ENCODE measurements at places on chromosomes 2 and 18. TPM values are rescaled to one million over a fixed set of nuclear protein-coding genes. Genes with fewer than 3 reads are reported as not detected.

ANKRD62 gene
- total RNA-seq = not detected

AAK1 gene
- total RNA-seq = 137 TPM

- no peak overlapping the region for H3K4me3 ChIP-seq
- no peaks in the 10 kb centered on the region for H3K27me3 ChIP-seq
- no peak overlapping the region for H3K27ac ChIP-seq
- no peaks in the 10 kb centered on the region for H3K4me1 ChIP-seq
- DNase-seq = no peak
These were observed 69.9 kb upstream of the CHAC2 start for GRCh38 chr2:53697686-53698085.

DNA sequence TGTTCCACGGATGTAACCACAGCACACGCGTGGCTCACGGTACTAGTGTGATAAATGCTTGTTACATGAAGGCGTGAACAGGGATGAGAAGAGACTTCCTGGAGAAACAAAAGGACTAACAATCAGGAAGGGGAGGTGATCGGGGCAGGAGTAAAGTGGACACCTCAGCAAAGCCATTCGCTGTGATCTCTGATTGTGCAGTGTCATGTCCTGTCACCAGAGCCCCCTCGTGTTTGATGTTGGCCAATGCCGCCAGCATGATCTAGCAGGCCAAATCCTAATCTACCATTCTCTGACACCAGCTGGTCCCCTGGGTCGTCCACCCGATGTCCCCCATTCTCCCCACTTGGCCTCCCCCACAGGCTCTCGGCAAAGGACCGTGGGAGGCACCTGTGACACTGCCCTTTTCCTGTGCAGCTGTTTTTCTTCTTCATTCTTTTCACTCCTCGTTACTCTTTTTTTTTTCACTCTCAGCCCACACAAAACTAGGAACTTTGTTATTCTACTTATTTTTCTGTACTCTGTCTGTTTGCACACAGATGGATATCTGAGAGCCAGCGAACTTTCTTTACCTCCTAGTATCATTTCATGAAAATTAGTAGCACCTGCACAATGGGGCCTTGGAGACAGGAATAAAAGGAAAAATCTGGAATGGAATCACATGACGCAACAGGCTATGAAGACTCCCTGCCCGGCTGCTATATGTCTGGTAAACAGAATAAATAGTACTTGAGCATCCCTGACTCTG, 146.8 kb downstream of the TGIF1 start:
- peak overlapping the region; percentile 94 for H3K27ac ChIP-seq
- H3K4me1 ChIP-seq = peaks cover 68% of the 10 kb centered on the region
- no peaks in the 10 kb centered on the region for H3K27me3 ChIP-seq
- peak overlapping the region; percentile 93 for H3K4me3 ChIP-seq
- peaks cover 16% of the 10 kb centered on the region for H3K36me3 ChIP-seq

KIAA2012 gene
- total RNA-seq = not detected

- no peaks in the 10 kb centered on the region for H3K36me3 ChIP-seq
- H3K4me3 ChIP-seq = no peak overlapping the region
- no peak overlapping the region for H3K27ac ChIP-seq
- no peaks in the 10 kb centered on the region for H3K27me3 ChIP-seq
- no peaks in the 10 kb centered on the region for H3K4me1 ChIP-seq
- no peak for DNase-seq
These were observed 110.2 kb upstream of the UNC80 start for GRCh38 chr2:209661286-209661894.

DNA sequence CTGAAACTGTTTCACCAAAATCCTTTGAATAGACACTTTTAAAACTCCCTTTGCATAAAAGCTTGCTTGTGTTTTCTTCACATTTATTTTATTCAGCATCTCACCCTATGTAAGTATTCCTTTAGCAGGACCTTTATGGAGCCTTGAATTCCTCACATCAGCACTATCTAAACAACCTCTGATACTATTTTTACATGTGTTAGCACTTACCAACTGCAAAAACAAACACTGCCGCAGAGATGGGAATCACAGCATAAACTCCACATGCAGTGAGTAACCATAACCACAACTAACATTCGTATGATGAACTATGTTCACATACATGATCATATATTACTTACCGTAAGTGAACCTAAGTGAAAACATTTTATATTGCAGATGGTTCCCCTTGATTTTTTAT, 15.4 kb downstream of the FBXO15 start:
- no peaks in the 10 kb centered on the region for H3K27me3 ChIP-seq
- DNase-seq = no peak
- no peaks in the 10 kb centered on the region for H3K36me3 ChIP-seq
- peaks cover 12% of the 10 kb centered on the region for H3K4me1 ChIP-seq

- H3K4me3 ChIP-seq = no peak overlapping the region
- no peak for DNase-seq
- no peaks in the 10 kb centered on the region for H3K27me3 ChIP-seq
- H3K27ac ChIP-seq = no peak overlapping the region
These were observed 99.4 kb downstream of the NEB start for GRCh38 chr2:151634736-151635467.

GRCh38 chr2:183009249-183009899, 28.9 kb downstream of the NCKAP1 start:
- H3K27me3 ChIP-seq = peaks cover 12% of the 10 kb centered on the region
- DNase-seq = no peak
- no peaks in the 10 kb centered on the region for H3K4me1 ChIP-seq
- H3K36me3 ChIP-seq = no peaks in the 10 kb centered on the region

GRCh38 chr18:21653361-21653760, 41.2 kb downstream of the SNRPD1 start:
- H3K4me1 ChIP-seq = no peaks in the 10 kb centered on the region
- H3K4me3 ChIP-seq = no peak overlapping the region
- H3K27ac ChIP-seq = no peak overlapping the region
- no peak for DNase-seq
- peaks cover 10% of the 10 kb centered on the region for H3K36me3 ChIP-seq

RBM44 gene
- 1.9 TPM for total RNA-seq

GRCh38 chr2:54054271-54054670, 61.1 kb upstream of the ACYP2 start:
- H3K27me3 ChIP-seq = no peaks in the 10 kb centered on the region
- peak overlapping the region; percentile 23 for H3K4me3 ChIP-seq
- H3K27ac ChIP-seq = peak overlapping the region; percentile 94
- H3K4me1 ChIP-seq = peaks cover 26% of the 10 kb centered on the region
- H3K36me3 ChIP-seq = peaks cover 9% of the 10 kb centered on the region

DNA sequence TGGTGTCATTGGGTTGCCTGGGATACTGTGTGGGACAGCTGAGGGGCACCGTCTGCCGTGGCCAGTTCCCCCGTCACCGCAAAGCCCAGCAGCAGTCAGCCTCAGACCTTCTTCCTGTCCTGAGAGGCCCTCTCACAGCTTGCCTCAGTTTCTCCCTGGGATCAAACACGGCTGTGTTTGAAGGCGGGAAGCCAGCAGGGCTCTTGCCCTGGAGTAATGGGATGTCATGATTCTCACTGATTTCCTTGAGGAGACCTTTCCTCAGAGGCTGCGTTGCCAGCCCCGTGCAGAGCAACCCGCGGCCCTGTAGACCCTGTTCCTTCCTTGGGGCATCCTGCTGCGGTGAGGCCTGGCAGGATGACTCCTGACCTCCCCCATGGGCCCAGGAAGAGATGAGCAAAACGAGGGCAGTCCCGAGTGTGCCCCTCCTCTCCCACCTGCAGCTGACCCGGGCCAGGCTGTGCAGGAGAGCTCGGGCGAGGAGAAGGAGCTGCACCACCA, 13.9 kb upstream of the NFATC1 start:
- no peaks in the 10 kb centered on the region for H3K27me3 ChIP-seq
- no peaks in the 10 kb centered on the region for H3K36me3 ChIP-seq
- no peak overlapping the region for H3K4me3 ChIP-seq
- peaks cover 20% of the 10 kb centered on the region for H3K4me1 ChIP-seq

GPR45 gene
- not detected for total RNA-seq

SOWAHC gene
- 1.7 TPM for total RNA-seq

DNA sequence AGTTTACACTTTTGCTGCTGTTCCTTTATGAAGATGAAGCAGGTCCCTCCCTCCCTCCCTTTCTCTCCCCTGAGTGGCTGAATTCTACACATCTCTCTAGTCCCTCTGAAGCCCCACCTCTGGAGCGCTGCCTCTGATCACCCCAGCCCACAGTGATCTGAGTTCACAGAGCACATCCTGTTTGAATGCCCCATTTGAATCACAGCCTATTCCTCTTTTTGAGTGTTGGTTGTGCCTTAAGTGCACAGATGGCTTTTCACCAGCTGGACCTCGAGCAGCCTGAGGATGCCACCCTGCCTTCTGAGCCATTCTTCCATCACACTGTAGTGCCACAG, 87.1 kb downstream of the ITGB1BP1 start:
- H3K4me1 ChIP-seq = no peaks in the 10 kb centered on the region
- no peaks in the 10 kb centered on the region for H3K27me3 ChIP-seq
- no peak overlapping the region for H3K4me3 ChIP-seq
- H3K36me3 ChIP-seq = no peaks in the 10 kb centered on the region
- no peak overlapping the region for H3K27ac ChIP-seq
- peak; percentile 42 for DNase-seq

- H3K27ac ChIP-seq = no peak overlapping the region
- peaks cover 6% of the 10 kb centered on the region for H3K36me3 ChIP-seq
- no peaks in the 10 kb centered on the region for H3K27me3 ChIP-seq
- no peak overlapping the region for H3K4me3 ChIP-seq
- peaks cover 58% of the 10 kb centered on the region for H3K4me1 ChIP-seq
These were observed 140.2 kb downstream of the TGIF1 start for GRCh38 chr18:3590096-3590630.

- no peaks in the 10 kb centered on the region for H3K4me1 ChIP-seq
- H3K27ac ChIP-seq = no peak overlapping the region
These were observed 27.2 kb upstream of the BBS5 start for GRCh38 chr2:169452080-169452479.

CRYGB gene
- not detected for total RNA-seq

CD8B gene
- total RNA-seq = 71.2 TPM

DNA sequence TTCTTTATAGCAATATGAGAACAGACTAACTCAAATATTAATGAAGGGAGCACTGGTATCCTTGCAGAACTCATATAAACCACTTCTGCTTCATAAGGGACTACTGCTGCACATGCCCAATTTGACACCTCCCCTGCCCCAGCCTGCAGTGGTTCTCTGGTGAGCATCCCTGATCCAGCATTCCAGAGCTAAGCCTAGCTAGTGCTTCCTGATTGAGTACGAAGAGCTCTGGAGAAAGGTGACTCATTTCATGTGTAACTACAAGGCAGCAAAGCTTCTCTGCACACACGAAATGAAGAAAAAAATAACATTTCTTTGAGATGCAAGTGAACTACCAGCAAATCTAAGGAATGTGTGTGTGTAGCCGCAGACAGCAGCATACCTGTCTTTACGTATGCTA, 22.8 kb upstream of the ADNP2 start:
- H3K4me3 ChIP-seq = no peak overlapping the region
- peaks cover 28% of the 10 kb centered on the region for H3K36me3 ChIP-seq
- H3K27ac ChIP-seq = no peak overlapping the region
- DNase-seq = no peak
- H3K27me3 ChIP-seq = peaks cover 11% of the 10 kb centered on the region

LHCGR gene
- total RNA-seq = not detected

- H3K36me3 ChIP-seq = no peaks in the 10 kb centered on the region
- H3K27me3 ChIP-seq = peaks cover 34% of the 10 kb centered on the region
- H3K27ac ChIP-seq = no peak overlapping the region
These were observed 57.1 kb downstream of the ADCYAP1 start for GRCh38 chr18:961644-962355.

SGPP2 gene
- total RNA-seq = 15.1 TPM

DNA sequence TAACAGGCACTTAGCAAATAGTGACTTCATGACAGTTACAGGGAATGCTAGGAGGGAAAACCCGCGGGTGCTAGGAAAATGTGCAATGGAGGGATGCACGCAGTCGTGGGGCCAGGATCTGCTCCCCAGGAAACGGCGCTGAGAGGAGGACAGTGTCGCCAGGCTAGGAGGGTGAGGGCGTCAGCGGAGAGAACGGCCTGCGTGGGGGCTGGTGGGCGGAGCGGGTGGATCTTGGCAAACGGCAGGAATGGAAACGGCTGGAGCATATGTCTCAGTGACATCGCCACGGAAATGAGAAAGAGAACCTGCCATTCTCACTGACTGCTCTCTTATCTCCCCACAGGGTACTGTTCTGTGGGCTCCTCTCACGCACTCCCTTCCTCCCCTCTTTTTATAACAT, 478.5 kb upstream of the ID2 start:
- no peak for DNase-seq
- no peak overlapping the region for H3K27ac ChIP-seq
- no peak overlapping the region for H3K4me3 ChIP-seq
- peaks cover 17% of the 10 kb centered on the region for H3K4me1 ChIP-seq

SERPINB11 gene
- not detected for total RNA-seq

C2orf15 gene
- total RNA-seq = 1.7 TPM

GRCh38 chr18:67600181-67601180, 84.0 kb upstream of the DSEL start:
- no peak for DNase-seq
- no peak overlapping the region for H3K4me3 ChIP-seq
- H3K36me3 ChIP-seq = no peaks in the 10 kb centered on the region
- no peaks in the 10 kb centered on the region for H3K4me1 ChIP-seq
- no peaks in the 10 kb centered on the region for H3K27me3 ChIP-seq

GRCh38 chr2:201448061-201448460, 3.2 kb downstream of the TRAK2 start:
- peaks cover 58% of the 10 kb centered on the region for H3K4me1 ChIP-seq
- peaks cover 5% of the 10 kb centered on the region for H3K36me3 ChIP-seq

GRCh38 chr2:159053161-159054031, 85.0 kb downstream of the TANC1 start:
- no peak overlapping the region for H3K4me3 ChIP-seq
- H3K27me3 ChIP-seq = no peaks in the 10 kb centered on the region
- no peak for DNase-seq
- H3K4me1 ChIP-seq = no peaks in the 10 kb centered on the region

NPC1 gene
- 29.3 TPM for total RNA-seq

- H3K36me3 ChIP-seq = no peaks in the 10 kb centered on the region
- no peaks in the 10 kb centered on the region for H3K27me3 ChIP-seq
These were observed 89.8 kb downstream of the PRPF40A start for GRCh38 chr2:152627351-152627957.

DNA sequence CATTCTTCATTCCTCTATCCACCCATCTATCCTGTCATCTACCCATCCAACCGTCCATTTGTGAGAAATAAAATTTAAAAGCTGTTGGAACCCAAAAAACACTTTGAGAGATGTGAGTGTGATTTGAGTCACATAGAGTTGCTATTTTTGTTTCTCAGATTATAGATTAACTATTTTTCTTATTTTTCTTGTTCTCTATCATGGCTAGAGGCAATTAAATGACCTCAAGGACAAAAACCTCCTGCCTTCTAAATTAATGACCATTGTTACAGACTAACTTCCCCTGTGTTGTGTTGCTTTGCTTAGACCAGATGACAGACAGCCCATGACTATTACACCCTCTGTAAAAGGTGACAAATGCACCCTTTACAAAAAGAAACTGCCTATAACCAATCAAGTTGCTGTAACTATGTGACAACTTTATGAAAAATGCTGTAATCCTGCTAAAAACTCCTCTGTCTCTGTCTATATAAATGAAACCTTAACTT, 207.9 kb upstream of the CXCR4 start:
- peak overlapping the region; percentile 2 for H3K4me3 ChIP-seq
- no peaks in the 10 kb centered on the region for H3K27me3 ChIP-seq
- H3K27ac ChIP-seq = peak overlapping the region; percentile 1
- DNase-seq = no peak

All from activated T-cell treated with anti-CD3 and anti-CD28 coated beads, Interleukin-2, amount 50 U/mL, for 72 hours (primary cell).